ENCODE measurements at places on chromosomes 1 and 21.
A peak's percentile ranks its signal among the peaks of the same experiment; 100 is the strongest.

DNA sequence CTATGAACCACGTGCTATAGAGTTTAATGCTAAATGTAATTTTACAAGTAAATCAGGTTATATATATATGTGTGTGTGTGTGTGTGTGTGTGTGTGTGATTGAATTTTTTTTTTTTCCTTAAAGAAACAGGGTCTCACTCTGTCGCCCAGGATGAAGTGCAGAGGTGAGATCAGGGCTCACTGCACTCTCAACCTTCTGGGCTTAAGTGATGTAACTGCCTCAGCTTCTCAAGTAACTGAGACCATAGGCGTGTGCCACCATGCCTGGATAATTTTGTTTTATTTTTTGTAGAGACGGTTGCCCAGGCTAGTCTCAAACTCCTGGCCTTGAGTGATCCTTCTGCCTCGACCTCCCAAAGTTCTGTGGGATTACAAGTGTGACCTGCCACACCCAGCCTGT is 26.3 kb downstream of the POU2F1 start:
- no peak for DNase-seq

DNA sequence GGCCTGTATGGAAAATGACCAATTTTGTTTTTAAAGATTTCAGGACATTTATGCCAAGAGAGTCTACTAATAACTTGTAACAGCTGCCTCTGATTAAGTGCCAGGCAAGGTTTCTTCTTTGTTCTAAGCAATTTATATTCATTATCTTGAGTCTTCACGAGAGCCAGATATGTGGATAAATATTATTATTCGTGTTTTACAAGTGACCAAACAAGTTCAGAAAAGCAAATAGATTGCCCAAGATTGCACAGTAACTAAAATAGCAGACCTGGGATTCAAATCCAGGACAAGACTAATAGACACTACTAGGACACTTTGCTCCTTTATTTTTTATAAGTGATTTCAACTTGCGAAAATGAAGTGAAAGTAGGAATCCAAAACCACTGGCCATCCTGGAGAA is 30.1 kb upstream of the DPT start:
- no peak for DNase-seq

- DNase-seq = no peak
Measured at GRCh38 chr1:176206006-176206960, 803 bp downstream of the COP1 start.

- no peak for DNase-seq
Measured at GRCh38 chr1:84360316-84360715, 38.0 kb upstream of the DNASE2B start.

DNA sequence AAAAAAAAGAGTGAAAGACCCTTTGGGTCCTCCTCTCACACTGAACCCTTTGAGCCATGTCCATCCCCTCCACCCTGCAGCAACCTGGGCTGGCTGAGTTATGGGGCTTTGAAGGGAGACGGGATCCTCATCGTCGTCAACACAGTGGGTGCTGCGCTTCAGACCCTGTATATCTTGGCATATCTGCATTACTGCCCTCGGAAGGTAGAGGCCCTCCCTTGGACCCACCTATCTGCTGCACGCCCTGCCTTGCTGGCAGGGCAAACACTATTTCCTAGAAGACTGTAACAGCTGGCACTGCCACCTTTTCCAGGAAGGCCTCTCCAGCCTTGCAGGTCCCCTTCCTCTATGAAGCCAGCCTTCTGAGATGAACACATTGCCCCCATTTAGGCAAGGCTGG is 1.1 kb downstream of the SLC50A1 start:
- DNase-seq = no peak

DNA sequence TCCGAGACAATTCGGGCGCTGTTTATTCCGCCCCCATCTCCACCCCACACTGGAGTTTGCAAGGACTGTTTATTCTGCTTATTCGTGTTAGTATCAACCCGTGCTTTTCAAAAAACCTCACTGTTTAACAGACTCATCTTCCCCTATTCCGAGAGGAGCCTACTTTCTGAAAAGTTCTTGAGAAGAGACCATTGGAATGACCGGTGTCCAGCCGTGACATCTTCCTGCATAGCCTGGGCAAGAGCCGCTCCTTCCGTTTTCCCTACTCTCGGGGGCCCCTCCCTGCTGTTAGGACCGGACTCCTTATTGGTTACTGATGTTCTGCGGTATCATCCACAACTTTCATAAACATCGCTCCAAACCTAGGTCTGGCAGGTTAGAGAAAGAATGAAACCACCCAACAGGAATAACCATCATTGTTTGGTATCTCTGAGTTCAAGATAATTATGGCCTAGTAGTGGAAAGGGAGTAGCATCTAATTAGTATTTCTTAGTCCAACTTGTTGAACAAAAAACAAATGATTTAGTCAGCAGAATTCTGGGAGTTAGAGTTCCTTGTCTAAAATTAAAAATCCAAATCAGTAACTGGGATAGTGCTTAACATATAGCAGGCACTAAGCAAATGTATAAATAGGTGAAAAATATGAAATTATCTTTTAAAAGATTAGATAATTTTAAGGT is 837 bp downstream of the STXBP3 start:
- peak; percentile 13 for DNase-seq

- no peak for DNase-seq
Measured at GRCh38 chr1:5943343-5944124, 48.7 kb downstream of the NPHP4 start.

DNA sequence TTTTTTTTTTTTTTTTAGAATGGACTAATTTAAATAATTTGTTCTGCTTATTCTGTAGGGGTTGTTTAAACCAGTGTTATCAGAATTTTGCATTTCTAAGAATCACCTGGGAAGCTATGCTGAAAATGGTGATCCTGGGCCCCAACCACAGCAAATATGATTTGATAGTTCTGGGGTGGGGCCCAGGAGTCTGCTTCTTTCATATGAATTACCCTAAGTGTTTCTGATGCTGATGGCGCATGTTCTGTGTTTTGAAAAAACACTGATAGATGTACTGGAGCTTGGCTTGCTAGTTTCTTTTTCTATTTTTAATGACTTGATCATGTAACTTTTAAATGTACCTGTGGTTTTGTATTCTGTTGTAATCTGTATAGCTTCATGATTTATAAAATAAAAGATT is 89.3 kb downstream of the CDC14A start:
- no peak for DNase-seq

DNA sequence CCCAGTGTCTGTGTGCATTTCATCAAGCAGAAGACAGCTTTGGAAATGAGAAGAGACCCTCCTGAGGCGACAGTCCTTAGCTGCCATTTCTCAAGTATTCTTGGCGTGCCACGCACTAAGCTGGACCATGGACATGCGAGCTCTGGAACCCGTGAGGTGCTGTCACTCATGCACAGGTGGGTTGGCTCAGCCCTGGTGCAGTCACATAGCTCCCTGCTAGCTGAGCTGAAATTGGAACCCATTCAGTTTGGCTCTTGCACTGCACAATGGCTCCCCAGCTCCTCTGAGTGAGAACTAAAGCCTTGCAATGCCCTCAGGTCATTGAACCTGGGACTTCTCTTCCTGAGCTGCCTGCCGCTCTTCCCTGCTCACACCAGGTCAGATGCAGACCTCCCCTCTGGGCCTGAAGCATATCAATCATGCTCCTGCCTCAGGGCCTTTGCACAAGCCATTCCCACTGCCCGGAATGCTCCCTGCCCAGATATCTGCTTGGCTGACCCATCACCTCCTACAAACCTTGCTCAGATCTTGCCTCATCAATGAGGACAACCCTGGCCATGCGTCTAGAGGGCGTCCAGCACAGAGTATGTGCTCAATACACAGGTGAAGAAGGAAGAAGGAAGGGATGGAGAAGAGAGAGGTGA is 6.3 kb upstream of the SRARP start:
- DNase-seq = no peak

GRCh38 chr1:144551107-144551542 is 41.6 kb upstream of the PPIAL4F start:
- no peak for DNase-seq

DNA sequence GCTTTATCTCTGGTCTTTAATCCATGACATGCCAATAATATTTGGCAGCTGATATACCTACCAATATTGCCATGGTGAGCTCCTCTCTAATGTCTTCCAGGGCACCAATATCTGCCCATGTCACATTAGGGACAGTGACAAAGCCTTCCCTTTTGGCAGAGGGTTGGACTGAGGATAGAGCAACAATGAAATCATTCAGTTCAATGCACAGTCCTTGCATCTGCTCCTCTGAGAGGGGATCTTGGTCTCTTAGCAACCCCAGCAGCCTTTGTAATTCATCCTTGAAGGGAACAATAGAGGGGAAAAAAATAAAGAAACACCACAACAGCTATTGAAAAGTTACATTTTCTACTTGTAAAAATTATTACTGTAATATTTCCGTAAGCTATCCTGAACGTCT is 42.3 kb downstream of the NVL start:
- DNase-seq = no peak

DNA sequence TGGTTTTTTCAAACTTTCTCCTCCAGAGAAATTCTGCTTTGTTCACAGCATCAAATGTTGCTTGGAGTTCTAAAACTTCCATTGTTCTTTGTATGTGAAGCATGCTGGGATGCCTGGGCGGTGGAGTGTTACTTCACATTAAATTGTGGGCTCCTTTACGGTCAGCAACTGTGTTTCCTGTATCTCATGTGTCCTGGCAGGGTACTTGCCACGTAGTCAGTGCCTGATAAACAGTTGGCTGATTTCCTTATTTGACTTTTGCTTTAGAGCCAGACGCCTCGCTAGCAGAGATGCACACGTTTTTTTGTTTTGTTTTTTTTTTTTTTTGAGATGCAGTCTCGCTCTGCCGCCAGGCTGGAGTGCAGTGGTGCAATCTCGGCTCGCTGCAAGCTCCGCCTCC is 96.7 kb downstream of the UCK2 start:
- no peak for DNase-seq

GRCh38 chr1:42340901-42341300 is 5.9 kb upstream of the FOXJ3 start:
- DNase-seq = no peak

DNA sequence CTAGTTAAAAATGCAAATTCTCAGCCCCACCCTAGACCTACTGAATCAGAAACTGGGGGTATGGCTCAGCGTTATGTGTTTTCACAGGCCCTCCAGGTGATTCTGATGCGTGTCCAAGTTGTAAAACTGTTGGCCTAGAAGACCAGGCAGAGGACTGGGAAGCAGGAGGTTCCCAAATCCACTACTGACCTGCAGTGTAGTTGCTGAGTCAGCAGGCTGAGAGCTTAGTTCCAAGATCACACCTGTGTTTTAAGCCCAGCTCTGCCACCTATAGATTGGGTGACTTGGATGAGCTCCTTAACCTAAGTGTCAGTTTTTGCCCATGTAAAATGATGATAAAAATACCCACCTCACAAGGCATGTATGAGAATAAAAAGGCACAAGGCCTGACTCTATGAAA is 4.1 kb downstream of the GRHL3 start:
- no peak for DNase-seq

DNA sequence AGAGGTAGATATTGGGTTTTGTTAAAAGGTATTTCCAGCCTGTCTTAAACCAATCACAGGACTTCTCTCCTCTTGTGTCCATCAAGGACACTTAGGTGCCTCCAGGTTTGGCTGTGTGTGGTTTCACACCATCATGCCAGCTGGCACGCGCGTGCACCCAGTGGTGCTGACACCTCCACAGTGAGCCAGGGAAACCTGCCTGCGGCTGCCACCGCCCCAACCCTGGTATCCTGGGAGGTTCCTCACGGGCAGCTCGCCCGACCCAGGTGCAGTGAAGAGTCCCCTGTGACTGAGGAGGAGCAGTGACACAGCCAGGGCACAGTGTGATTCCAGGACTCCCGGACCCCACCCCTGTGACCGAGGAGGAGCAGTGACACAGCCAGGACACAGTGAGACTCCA is 13.2 kb upstream of the COL6A2 start:
- no peak for DNase-seq

DNA sequence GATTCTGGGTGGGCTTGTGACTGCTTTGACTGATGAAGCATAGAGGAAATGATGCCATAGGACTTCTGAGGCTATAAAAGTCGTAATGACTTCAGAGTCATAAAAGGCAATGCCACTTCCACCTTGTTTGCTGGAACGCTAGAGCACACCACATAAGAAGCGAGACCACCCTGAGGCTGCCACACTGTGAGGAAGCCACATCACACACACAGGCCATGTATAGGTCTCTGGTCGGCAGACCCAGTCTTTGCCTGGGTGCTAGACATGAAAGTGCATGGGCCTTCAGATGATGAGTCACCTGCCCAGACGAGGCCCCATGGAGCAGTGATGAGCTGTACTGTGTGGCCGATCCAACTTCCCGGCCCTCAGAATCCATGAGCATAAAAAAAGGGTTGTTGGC is 14.2 kb upstream of the KANK4 start:
- no peak for DNase-seq

DNA sequence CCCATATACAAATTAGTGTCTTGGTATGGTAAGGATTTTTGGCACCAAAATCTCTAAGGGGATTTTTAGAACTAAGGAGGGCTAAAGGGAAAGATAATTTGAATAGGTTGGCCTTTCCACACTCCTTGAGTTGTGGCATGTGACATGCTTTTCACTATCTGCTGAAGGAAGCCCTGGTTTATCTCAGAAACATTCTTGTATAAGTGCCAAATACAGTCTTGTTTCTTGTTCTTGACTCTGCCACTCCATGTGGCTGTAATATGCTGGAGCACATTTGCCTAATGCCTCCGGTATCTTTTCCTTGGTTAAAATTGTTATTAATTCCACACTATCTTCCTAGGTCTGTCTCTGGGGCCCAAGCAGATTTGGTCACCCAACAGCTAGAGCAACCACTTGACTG is 457.0 kb downstream of the USP25 start:
- no peak for DNase-seq

DNA sequence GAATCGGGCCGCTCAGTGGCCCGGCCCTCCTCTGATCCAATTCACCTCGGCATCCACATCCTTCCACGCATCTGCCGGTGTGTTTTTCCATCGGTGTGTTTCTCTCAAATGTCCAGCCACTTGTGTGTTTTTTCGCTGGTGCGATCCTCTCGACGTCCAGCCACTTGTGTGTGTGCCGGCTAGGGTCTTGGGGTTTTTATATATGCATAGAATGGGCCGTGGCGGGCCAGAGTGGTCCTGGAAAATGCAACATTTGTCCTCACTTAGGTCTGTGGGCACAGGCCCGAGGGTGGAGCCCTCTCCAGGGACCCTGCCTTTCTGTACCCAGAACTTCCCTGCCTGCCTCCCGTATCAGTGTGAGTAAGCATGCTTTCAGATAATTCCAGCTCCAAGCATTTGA is 1106.4 kb downstream of the AMY1C start:
- no peak for DNase-seq

DNA sequence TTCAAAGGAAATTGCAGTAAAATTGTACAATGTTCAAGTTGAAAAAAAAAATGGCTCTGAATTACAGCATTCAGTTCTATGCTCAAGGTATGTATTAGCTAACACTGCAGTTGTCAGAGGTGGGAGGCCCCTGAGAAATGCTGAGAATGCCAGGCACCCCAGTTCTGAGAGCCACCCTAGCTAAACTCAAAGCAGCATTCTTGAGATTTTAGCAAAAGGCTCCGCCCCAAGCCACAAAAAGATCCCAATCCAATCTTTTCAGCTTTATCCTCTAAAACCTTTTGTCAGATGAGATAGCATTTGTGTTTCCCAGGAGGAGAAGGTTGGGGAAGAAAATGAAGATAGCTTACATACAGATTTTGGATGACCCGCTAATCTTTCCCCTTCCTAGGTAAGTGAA is 68.8 kb downstream of the SMYD2 start:
- no peak for DNase-seq
